Activated T-helper 1 cell treated with Interleukin-2 at 50 U/mL for 16 hours (primary cell): ENCODE measurements at places on chromosomes 1 and 21.

DNA sequence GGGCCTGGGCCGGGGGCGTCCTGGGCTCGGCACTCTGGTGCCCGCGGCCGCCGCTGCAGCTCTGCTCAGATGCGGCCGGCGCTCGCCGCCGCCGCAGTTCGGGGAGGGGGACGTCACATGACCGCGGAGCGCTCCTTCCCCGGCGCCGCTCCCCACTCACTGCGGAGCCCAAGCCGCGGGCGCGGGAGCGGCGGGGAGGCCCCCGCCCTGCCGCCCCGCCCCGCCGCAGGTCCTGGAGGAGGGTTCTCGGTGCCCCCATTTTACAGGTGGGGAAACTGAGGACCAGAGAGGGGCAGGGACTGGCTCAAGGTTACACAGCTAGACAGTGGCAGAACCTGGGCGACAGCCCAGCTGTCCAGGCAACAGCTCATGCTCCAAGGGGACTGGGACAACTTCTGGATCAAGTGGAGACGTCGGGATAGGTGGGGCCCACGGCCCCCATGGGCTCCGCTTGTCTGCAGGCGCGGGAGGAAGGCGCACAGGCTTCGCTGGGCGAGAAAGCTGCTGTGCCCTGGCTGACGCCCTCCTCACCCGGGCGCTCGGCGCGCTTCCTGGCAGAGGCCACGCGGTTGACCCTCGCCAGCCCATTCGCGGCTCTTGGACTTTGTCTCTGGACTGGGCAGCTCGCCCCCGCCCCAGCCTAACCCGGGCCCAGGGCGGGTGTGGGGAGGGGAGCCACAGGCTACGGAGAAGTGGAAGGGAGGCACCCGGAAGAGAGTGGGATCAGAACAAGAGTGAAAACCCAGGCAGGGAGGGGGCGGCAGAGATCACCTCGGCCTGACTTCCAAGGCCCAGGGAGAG, at the start of gene RAP1GAP:
Gene RAP1GAP (minus strand): TSS at position 100 of the 801 bp plus-strand sequence. CDS start 49,325 bp downstream, outside the sequence.
- peak; percentile 18 for DNase-seq

GRCh38 chr1:209134001-209134400, 449.5 kb upstream of the CAMK1G start:
- DNase-seq = no peak

DNA sequence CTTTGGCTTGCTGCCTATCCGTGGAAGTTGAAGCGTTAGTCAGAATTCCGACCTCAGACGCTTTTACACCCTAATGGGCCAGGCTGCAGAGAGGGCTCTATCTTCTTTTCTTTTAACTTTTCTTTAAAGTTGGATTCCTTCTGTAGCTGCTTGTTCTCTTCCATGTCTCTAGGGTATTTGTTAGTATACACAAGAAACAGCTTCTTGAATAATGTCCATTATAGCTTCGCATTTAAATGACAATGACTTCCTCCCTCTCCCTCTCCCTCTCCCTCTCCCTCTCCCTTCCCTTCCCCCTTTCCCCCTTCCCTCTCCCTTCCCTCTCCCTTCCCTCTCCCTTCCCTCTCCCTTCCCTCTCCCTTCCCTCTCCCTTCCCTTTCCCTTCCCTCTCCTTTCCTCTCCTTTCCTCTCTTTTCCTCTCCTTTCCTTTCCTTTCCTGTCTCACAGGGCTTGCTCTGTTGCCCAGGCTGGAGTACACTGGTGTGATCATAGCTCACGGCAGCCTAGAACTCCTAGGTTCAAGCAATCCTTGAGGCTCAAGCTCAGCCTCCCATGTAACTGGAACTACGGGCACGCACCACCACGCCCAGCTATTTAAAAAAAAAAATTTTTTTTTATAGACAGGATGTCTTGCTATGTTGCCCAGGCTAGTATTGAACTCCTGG, 33.0 kb downstream of the RIPPLY3 start:
- no peak for DNase-seq

- DNase-seq = no peak
Observed at GRCh38 chr21:33839167-33839716, 76.4 kb downstream of the ATP5PO start.

GRCh38 chr1:236558081-236558480, 34.3 kb downstream of the LGALS8 start:
- no peak for DNase-seq

DNA sequence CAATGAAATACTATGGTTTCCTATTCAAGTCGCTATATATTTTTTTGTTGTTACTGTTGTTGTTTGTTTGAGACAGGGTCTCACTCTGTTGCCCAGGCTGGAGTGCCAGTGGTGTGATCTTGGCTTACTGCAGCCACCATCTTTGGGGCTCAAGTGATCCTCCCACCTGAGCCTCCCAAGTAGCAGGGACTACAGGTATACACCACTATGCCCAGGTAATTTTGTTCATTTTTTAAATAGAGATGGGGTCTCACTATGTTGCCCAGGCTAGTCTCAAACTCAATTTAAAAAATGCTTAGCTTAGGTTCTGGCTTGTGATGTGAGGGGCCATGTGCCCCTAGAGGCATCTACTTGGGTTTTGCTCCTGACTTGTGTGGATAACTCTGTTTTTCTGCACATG, 9.8 kb downstream of the RABIF start:
- DNase-seq = no peak

DNA sequence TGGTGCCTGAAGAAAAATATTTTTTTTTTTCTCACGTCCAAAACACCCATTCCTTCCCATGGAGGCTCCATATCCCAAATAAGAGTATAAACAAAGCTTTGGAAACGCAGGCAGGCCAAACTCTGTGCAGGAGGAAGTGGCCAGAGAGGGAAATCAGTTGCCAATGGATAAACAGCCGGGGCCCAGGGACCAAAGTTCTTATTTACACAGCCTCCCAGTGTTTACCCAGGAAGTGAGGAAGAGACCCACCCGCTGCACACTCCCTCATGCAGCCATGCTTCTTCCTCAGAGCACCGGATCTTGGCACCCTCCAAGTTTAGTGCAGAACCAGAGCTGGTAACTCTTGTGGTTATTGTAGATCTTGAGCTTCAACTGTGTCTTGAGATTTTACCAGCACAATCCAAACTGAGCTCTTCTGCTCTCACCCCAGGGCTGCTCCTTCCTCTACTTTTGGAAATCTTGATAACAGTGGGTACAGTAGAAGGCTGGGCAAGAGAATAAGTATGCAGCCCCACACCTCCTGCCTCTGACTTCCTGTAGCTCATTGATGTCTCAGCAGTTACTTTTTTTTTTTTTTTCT, 14.2 kb downstream of the MARCKSL1 start:
- DNase-seq = no peak

GRCh38 chr1:39268906-39269305, 64.4 kb downstream of the MACF1 start:
- DNase-seq = no peak

GRCh38 chr1:224380003-224380402, 23.3 kb downstream of the CNIH4 start:
- DNase-seq = peak; percentile 9

DNA sequence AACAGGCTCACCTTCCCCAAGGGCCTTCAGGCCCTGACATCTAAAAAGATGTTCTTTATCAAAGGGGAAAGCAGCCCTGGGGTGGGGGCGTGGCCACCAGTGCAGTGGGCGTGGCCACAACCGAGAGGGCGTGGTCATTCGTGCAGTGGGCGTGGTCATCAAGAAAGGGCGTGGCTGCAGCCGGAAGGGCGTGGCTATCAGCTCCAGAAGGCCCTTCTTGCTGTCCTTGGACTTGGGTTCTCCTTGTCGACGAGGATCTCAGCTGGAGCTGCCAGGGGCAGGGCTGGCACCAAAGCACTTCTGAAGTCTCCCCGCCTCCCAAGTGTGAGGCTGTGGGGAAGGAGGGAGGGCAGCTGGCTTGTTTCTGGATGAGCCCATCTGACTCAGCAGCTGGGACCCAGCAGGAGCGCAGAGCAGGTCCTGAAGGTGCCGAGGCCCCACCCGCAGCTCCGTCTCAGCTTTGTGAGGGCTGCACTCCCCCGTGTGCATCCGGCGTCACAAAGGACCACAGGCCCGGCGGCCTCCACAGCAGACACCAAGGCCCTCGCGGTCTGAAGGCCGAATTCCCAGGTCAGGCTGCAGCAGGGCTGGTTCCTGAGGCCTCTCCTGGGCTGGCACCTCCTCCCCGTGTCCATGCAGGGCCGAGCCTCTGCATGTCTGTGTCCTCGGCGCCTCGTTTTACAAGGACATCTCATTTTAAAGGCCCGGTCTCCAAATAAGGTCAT, 12.8 kb downstream of the PDE9A start:
- DNase-seq = no peak

DNA sequence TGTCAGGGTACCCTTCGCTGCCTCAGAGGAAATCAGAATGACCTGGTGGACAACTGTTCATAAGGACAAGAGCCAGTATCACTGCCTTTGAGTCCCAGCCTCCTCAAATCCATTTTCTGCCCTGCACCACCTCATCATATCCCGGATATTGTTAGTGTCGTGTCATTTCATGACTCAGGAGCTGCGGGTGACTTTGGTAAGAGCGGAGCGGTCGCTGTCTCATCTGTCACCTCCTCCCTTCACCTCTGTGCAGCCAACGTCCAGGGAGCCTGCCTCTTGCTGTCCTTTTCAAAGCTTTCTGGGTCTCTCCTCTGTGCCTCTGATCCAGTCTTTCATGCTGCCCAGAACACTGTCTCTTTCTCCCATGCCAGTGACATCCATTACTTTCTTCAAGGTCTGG, 7.0 kb upstream of the C1orf198 start:
- DNase-seq = no peak

DNA sequence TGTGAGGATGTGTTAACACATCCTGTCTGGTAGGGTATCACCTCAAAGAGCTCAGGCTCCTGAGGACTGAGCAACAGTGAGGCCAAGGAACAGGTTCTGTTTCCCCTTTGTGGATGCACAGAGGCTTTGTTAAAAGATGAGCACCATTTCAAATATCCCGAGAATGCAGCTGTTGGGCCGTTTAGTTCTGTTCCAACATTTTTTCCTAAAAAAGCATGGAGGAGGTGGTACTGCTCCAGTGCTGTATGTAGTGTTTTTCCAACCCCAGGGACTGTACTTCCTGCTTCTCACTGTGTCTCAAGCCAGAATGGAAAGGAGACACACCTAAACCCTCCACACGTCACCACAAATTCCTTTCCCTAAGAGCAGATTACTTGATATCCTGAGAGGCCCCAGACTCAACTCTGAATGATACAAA, 53.8 kb upstream of the BCL10 start:
- no peak for DNase-seq

- peak; percentile 55 for DNase-seq
Observed at GRCh38 chr1:9874959-9875635, 35.0 kb downstream of the CTNNBIP1 start.
